Thoracic aorta (tissue), 2 donors: ENCODE measurements at places on chromosomes 1 and 21. TPM values are rescaled to one million over a fixed set of nuclear protein-coding genes. Genes with fewer than 3 reads are reported as not detected.

- no peak for DNase-seq
- no peak overlapping the region for H3K4me3 ChIP-seq
Measured at GRCh38 chr1:47209725-47210325, 20.0 kb upstream of the PDZK1IP1 start.

GRCh38 chr21:41768437-41769042 is 1.7 kb upstream of the RIPK4 start:
- no peak for DNase-seq
- no peaks in the 10 kb centered on the region for H3K36me3 ChIP-seq
- H3K4me3 ChIP-seq = peak overlapping the region; percentile 69

TMEM53 gene
- total RNA-seq = 3.9 TPM

GRCh38 chr1:116997066-116997465 is 4.5 kb upstream of the CD101 start:
- no peak for DNase-seq
- H3K27me3 ChIP-seq = no peaks in the 10 kb centered on the region
- H3K36me3 ChIP-seq = no peaks in the 10 kb centered on the region
- H3K27ac ChIP-seq = no peak overlapping the region
